Fibroblast of pulmonary artery (primary cell): ENCODE measurements at places on chromosomes 5 and 9.
A peak's percentile ranks its signal among the peaks of the same experiment; 100 is the strongest.

- DNase-seq, result no peak
These were observed 4.7 kb upstream of the BNIP1 start for GRCh38 chr5:173139631-173140030.

DNA sequence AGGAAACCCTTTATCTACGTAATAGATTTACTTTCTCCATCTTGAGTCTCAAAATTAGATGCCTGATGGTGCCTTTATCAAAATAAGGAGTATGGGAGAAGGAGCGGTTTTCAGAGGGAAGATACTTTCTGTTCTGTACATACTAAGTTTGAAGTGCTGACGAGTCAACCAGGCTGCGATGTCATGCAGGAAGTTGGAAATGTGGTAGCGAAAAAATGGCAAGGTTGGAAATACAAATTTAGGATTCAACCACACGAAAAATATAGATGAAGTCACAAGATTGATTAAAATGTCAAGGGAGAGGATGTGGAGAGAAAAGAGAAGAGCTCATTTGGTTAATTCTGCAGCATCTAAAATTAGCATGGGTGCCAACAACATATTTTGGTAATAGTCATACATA, 129.5 kb downstream of the FOXD1 start:
- DNase-seq, result no peak

GRCh38 chr9:19988281-19988680, 199.4 kb upstream of the SLC24A2 start:
- no peak for DNase-seq

GRCh38 chr9:83355729-83356151, 182.5 kb downstream of the FRMD3 start:
- no peak for DNase-seq

DNA sequence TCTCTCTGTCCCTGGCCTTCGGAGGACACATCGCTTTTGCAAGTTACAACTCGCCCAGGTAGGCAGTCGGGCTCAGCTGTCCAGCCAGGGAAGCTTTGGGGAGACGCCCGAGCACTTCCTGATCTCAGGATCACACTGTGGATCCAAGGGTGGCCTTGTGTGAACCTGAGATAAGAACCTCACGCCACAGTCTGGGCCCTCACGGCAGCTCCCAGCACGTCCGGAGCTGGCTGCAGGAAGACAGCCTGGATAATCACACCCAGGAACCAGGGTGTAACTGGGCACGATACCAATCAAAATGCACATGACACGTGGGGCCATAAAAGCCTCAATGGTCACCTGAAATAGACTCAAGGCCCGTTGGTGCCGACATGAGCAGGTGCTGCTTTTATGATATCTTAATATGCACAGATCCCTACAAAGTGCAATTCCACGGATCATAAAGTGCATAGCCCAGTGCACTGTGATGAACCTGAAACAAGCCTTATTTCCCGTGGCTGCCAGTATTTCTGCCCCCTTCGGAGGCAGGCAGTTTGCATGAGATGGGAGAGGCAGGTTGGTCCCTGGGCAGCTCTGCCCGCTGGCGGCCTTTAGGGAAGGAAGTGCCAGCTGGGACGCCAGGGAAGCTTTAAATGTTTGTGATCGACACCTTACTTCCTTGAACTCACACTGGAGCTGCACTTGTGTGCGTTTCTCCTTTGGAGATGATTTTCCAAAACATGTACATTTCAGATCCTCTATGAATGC, 14.5 kb downstream of the SLC6A18 start:
- DNase-seq, result no peak

DNA sequence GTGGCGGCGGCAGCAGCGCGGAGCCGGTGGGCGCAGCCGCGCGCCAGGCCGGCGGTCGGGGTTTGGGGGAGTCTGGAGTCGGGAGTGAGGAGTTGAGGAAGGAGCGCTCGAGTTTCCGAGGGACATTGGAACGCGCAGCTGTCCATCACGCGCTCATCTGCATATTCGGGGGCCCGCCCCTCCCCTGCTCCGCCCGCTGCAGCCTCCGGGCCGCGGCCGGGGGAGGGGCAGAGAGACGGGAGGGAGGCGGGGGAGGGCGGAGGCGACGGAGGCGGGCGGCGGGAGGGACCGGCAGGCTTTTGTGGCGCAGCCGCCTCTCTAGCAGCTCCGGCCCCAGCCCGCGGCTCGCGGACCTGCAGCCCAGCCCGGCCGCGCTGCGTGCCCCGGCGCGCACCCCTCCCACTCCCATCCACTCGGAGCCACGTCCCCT, at the start of gene IRX2:
IRX2 (minus strand) TSS at position 86 of the 430 bp plus-strand sequence. CDS start 264 bp downstream, outside the sequence.
- peak; percentile 82 for DNase-seq

GRCh38 chr9:93677641-93678136, 101.3 kb downstream of the PHF2 start:
- DNase-seq, result no peak

GRCh38 chr9:121634329-121635261, 16.8 kb upstream of the DAB2IP start:
- peak; percentile 27 for DNase-seq

DNA sequence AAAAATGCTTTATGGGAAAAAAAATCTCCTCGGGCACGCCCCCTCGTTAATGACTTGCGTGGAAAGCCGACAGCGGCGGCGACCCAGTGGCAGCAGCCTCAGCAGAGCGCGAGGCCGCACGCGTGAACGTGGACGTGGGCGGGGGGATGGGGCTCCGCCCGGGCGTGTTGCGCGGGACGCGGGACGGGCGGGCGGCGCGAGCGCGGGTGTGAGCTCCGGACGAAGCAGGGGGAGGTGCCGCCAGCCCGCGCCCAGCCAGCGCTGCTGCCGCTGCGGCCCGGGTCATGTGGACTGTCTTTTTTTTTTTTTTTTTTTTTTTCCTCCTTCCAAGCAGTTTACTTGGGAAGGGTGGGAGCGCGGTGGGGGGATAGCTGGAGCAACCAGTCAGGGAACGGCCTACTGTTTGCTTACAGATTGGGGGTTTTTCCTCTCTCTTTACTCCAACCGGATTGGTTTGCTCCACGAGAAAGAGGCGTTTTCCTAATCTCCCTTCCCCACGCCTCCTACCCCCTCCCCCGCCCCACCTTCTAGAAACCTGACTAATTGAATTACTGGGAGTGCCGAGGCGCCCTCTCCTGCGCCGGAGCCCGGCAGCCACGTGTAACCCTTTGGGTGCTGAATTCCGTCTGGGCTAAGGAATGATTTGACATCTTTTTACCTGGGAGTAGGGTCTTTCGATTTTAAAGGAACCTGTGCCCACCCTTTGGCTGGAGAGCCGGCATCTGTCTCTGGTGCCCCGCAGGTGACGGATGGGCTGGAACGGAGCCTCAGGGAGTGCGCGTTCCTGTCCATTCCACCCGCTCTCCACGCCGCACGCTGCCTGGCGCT, 1.7 kb upstream of the EFNA5 start:
- DNase-seq, result peak; percentile 99

GRCh38 chr5:139962445-139962844, 80.7 kb downstream of the NRG2 start:
- DNase-seq, result no peak

- no peak for DNase-seq
These were observed 19.9 kb upstream of the ADRB2 start for GRCh38 chr5:148806520-148806931.

- no peak for DNase-seq
These were observed 419.4 kb upstream of the IRX4 start for GRCh38 chr5:2302169-2302568.

GRCh38 chr9:96136992-96137670, 164.8 kb downstream of the HSD17B3 start:
- peak; percentile 51 for DNase-seq

- no peak for DNase-seq
These were observed 17.9 kb upstream of the TNIP1 start for GRCh38 chr5:151098768-151099121.

GRCh38 chr9:85303757-85304134, 438.0 kb downstream of the AGTPBP1 start:
- DNase-seq, result no peak

- DNase-seq, result no peak
These were observed 72.5 kb downstream of the SEMA6A start for GRCh38 chr5:116502138-116502537.

DNA sequence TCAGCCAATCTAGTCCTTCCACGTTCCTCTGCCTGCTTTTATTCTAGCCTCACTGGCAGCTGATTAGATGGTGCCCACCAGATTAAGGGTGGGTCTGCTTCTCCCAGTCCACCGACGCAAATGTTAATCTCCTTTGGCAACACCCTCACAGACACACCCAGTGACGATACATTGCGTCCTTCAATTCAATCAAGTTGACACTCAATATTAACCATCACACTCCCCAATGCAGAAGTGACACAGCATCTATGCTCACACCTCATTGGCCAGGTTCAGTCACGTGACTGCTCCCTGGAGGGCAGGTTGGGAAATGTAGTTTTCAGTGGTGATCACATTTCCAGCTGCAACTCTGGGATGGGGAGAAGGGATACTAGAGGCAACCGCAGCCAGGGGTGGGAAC, 13.0 kb downstream of the SUSD3 start:
- DNase-seq, result peak; percentile 45

- peak; percentile 25 for DNase-seq
These were observed 108.7 kb downstream of the MAST4 start for GRCh38 chr5:66704790-66705425.

- DNase-seq, result no peak
These were observed 38.9 kb upstream of the STX17 start for GRCh38 chr9:99867536-99867935.

DNA sequence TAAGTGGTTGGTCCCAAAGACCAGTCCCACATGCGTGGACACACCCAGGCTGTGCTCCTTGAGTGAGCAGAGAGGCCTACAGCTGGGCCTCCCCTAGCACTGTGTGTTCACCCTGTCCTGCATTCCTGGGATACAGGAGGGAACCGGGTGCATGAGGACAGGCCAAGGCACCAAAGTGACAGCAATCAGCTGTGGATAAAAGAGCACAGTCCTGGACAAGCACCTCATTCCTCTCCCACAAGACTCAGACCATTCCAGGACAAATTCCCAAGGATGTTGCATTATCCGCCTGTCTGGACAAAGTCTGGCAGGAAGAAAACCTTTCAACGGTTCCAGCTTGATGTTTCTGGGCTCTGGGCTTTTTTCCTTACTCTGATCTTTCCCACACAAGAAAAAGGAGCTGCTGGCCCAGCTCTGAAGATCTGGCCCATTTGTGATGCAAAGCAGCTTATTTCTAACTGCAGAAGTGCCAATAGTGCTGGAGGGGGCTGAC, 273.2 kb downstream of the ENC1 start:
- no peak for DNase-seq

DNA sequence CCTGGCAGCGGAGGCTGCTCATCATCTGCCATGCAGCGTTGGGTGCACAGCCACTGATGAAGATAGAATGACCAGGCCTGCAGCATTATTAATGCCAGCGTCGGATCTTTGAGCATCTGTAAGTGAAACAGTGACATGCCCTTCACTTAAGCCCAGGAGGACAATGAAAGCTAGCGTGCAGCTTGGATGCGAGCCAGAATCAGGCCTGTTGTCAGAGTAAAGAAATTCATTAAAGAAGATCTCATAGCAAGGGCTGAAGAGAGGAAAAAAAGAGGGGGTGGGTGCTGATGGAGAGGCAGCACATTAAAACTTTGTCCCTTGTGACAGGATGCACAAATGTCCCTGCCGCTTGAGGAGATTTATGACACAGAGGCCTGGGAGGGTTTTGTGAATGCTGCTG, 186.1 kb upstream of the MAST4 start:
- DNase-seq, result no peak

GRCh38 chr9:109908459-109909390, 128.7 kb downstream of the PALM2AKAP2 start:
- DNase-seq, result peak; percentile 62

GRCh38 chr9:121974421-121974820, 118.7 kb downstream of the TTLL11 start:
- DNase-seq, result no peak

DNA sequence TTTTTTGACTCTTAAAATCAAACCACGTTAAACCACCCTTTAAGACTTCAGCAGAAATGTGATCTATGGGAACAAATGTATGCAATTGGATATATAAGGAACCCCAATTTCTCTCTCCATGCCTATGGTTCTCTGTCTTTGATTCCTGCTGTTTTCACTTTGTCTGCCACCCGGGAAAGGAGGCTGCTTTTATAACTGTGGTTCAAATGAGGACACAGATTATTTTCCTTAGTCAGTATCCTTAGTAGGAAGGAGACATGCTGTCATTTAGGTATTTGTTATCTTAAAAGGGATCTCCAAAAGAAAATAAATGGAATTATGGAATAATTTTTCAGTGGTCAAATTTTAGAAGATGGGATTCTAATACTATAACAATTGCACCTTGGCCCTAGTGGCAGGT, 176.1 kb upstream of the NREP start:
- no peak for DNase-seq

GRCh38 chr9:89426384-89426961, 71.4 kb downstream of the SEMA4D start:
- no peak for DNase-seq

GRCh38 chr9:37976714-37977477, 73.0 kb upstream of the SLC25A51 start:
- DNase-seq, result peak; percentile 85

- no peak for DNase-seq
These were observed 58.0 kb downstream of the PLAC8L1 start for GRCh38 chr5:146047396-146047795.

GRCh38 chr9:91187965-91188344, 173.8 kb downstream of the AUH start:
- peak; percentile 87 for DNase-seq

DNA sequence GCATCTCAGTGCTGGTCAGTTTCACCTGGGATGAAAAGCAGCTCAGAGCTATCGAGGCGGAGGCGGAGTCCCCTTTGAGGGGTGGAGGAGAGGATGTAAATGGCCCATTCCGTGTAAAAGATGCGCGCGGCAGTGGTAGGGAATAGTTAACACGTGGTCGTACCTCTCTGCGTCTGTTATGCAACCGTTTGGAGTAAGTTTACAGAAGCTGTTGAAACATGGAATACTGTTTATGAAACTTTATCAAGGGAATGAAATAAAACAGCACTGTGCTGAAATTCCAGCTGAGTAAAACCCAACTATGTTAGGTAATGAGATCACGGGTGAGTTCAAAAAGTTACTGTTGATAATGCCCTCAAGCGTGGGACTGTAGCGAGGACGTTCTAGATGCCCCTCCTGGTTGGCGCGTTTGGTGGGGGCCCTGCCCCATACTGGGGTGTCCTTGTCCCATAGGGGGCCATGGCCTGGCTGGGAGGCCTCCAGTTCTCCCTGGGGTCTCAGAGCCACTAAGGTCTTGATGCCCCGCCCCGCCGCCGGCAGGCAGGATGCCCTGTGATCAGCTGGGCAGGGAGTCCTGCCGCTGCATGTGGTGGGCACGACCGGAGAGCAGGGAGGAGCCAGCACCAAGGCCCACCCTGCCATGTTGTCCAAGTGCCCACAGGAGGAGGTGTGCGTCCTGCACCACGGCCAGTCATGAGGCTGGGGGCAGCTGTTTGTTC, 90.9 kb downstream of the COL5A1 start:
- DNase-seq, result no peak
